Stimulated activated CD4-positive, alpha-beta T cell treated with anti-CD3 and anti-CD28 coated beads, TNF-alpha, amount 100 ng/mL, for 24 hours (primary cell): ENCODE measurements at places on chromosomes 5 and 9.

GRCh38 chr9:133994353-133995011, 2.4 kb upstream of the VAV2 start:
- DNase-seq: peak; percentile 53

DNA sequence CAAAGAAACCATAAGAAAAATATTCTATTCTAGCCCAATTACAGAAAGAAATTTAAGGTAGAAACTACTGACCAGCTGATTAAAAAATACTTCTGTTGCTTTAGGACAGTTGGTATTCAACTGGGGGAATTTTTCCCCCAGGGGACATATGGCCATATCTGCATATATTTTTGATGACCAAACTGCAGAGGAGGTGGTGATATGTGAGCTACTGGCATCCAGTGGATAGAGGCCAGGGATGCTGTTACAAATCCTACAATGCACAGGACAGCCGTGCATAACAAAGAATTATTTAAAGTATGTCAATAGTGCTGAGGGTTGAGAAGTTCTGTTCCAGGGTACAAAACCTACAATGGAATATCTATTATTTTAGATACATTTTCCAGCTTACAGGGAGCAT, 24.0 kb downstream of the ZFR start:
- DNase-seq: no peak

DNA sequence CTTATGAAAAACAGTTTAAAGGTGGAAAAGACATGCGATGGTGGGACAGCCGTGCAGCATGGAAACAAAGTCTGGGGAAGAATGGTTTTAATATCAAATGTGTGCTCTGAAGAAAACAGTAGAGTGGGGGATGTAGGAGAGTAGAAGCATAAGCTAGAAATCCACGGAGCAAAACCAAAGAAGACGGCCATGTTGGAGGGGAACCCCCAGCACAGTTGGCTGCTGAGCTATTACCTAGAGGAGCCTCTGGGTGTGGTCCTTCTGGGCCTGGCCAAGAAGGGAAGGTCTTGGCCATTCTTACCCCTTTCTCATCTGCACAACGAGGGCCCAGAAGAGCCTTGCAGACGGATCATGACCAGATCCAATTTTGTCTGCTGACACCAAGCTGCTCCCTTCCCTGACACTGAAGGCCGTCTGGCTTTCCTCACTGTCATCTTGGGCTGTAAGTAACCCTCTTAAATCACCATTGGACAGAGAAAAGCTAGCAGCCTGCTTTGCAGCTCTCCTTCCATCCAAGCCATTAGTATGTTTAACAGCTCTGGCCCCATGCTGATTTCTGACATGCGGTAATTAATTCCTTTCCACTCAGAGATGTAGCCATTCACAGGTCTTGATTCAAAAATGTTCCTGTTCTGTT, 189.5 kb downstream of the SEC61B start:
- DNase-seq: no peak

GRCh38 chr9:110073356-110073905, 134.5 kb downstream of the C9orf152 start:
- DNase-seq: no peak

DNA sequence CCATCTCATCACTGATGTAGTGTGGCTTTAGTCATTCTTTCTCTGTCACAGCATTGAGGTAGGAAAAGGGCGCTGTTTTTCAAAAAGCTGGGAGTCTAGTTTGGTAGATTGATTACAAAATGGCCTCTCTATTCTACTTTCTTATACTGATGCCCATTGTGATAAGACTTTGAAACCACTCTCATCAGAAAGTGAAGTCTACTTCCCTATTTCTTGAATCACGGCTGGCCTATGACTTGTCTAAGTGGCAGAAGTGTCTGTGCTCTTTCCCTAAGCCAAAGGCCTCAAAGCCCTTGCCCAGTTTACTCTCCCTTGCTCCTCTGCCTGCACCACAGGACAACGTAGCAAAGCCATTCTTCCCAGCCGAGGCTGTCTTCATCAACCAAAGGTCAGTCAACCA, 83.0 kb upstream of the IL33 start:
- DNase-seq: no peak

DNA sequence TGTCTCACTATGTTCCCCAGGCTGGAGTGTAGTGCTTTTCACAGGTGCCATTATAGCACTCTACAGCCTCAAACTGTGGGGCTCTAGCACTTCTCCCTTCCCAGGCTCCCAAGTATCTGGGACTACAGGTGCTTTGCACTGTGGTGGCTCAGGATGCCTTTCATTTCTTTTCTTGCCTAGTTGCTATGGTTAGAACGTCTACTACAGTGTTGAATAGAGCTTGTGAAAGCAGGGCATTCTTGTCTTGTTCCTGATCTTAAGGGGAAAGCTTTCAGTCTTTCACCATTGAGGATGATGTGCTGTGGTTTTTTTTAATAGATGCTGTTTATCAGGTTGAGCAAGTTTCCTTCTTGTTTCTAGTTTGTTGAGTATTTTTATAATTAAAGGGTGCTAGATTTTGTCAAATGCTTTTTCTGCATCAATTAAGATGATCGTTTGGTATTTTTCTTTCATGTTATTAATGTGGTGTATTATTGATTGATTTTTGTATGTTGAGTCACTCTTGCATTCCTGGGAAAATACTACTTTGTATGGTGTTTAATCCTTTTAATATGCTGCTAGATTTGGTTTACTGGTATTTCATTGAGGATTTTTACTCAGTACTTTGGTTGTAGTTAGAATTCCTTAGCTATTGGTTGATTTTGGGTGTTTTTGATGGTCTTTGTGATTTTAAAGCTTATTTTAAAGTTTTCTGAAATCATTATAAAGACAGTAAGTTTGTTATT, 35.6 kb downstream of the GPBP1 start:
- no peak for DNase-seq

GRCh38 chr5:169861934-169862333, 118.4 kb downstream of the INSYN2B start:
- no peak for DNase-seq

DNA sequence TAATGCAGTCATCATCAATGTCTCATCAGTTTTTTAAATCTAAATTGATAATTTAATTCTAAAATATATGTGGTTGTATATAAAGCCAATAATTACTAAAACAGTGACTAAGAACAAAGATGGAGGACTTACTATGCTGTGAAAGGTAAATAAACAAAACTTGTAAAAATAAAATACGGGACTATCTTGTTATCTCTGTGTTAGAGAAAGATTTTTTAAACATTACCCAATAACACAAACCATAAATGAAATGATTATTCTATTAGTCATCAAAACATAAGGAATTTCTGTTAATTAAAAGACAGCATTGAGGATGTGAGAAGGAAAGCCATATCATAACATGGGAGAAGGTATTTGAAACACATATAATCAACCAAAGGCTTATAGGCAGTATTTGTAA, 226.2 kb upstream of the SMC2 start:
- DNase-seq: no peak

DNA sequence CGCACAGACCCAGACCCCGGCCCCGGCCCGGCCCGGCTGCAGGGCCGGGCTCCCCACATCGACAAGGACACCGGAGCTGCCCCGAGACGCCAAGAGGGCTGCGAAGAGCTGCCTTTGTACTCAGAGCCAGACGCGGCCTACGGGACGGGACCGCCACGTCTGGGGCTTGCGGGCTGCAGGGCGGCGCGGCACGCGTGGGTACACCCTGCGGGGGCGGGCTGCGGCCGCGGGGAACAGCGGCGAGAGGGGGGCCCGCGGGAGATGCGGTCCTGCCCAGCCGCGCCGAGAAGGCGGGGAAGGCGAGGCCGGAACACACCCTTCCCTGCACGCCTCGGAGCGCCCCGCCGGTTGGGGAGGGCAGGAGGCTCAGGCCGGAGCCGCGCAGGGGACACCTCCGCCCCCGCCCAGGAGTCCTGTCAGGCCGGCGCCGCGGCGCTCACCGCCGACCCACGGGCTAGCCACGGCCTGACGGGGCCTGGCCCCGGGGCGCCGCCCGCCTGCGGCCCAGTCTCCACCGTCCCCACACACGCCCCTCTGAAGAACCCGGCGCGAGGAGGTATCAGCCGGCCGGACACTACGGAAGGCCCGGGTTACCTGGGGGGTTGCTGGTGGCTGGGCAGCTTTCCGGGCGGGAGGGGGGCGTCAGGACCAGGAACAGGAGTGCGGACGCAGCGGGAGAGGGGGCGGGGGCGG, 478 bp downstream of the RAB14 start:
- DNase-seq: peak; percentile 12

- no peak for DNase-seq
Measured at GRCh38 chr9:128575916-128576315, 23.5 kb downstream of the SPTAN1 start.

- no peak for DNase-seq
Measured at GRCh38 chr9:126694206-126695081, 80.7 kb downstream of the LMX1B start.

- DNase-seq: no peak
Measured at GRCh38 chr9:90645721-90646120, 3.1 kb upstream of the DIRAS2 start.

- DNase-seq: no peak
Measured at GRCh38 chr9:104776797-104777196, 12.9 kb downstream of the NIPSNAP3B start.

GRCh38 chr5:53350991-53351770, 129.2 kb upstream of the FST start:
- no peak for DNase-seq

- DNase-seq: no peak
Measured at GRCh38 chr9:136562746-136563495, 17.1 kb upstream of the NOTCH1 start.

DNA sequence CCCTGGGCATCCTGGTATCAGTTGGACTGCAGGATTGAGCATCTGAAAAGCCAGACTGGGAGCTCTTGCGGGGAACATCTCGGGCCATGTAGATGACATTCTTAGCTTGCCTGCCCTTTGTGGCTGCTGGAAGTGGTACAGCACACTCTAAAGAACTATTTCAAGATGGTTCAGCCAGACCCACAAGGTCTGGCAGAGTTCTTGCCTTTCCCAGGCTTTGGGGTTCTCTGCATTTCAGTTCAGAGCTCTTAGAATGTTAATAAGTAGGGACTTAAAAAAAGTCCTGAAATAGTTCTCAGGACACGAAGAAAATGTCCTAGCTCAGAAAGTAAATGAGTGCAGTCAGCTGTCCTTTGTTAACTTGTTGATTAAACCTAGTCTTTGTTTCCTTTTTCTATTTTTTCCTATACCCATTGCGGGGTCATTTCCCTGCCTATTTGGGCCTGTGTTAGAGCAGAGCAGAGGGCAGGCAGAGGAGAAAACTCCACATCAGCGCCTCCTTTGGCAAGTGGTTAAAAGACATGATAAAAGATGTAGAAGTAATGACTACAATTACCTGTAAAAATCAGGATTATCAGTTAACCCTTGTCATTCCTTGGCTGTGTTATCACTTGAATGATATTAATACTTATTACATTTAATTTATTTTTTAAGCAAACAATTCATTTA, 291.5 kb downstream of the ZSWIM6 start:
- no peak for DNase-seq

GRCh38 chr5:73336366-73336765, 112.2 kb downstream of the FOXD1 start:
- no peak for DNase-seq

DNA sequence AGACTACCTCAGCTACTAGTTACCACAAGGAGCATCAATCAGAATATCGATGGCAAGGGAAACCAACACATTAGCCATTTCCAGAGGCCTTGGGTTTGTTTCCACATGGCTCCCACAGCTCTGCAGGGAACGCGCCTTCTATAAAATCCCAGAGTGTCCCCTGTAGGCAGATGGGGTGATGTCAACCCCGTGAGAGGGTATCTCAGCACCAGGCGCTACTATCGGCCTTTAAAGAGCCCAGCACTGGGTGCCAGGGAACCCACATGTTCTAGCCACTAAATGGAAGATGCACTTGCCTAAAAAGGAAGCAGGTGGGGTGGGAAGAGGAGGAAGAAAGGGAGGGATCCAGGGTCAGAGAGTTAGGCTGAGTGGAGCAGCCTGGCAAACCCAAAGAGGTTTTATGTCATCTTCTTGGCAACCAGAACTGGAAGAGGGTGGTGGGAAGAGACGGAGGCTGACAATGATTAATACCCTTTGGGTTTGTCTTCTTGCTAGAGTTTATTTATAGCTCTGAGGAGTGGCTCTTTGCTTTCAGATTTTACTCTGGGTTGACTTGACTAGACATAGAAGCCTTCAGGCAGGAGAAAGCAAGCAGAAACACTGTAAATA, 19.9 kb downstream of the MACROH2A1 start:
- DNase-seq: no peak

DNA sequence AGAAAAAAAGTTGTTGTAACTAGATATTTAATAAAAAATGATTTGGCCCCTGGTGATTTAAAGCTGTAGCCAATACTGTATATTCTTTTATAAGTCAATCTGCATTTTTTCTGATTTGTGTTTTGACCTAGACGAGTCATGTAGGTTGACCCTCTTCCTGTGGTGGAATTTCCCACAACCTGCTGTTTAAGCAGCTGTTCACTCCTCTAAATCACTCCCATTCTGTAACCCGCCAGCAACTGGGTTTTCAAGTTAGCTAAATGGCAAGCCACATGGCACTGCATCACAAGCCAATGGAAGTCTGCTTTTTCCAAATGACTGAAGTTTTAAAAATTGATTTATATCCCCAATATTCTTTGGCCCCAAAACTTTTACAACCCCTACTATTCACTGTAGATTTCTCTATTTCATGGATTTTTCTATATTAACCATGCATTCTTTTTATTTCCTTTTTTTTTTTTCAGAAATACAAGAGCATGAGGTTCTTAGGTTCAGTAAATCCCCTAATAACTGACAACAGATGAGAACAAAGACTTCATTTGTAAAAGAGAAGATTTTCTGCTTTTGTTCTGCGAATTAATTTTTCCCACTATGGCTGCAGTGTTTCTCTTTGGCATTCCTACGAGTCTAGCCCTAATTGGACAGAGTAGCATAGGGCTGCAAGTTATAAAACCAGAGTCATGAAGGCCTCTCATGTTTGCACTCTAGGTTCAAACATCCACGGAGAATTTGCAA, 184.5 kb upstream of the TLE4 start:
- DNase-seq: no peak

DNA sequence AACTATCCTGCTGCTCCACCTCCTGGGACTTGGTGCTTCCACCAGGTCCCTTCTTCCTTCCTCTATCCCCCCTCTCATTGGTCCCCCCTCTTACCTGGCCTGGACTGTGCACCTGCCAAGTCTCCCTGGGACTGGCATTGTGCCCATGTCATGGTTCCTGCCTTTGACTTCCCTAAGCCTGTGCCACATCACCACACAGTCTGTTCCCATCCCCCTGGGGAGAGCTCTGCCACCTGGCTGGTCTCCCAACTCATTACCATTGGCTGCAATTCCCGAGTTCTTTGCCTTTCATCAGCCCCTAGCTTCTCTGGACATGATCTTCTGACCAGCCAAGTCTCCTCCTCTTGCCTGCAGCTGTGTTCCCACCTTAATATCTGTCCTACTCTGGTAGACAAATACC, 180.3 kb downstream of the SREK1 start:
- DNase-seq: no peak
